Metanephros (tissue), 2 donors: ENCODE measurements at places on chromosomes 5 and 9. TPM values are rescaled to one million over a fixed set of nuclear protein-coding genes. Genes with fewer than 3 reads are reported as not detected.

Gene IL3
- not detected for total RNA-seq

Gene SHOC1
- 1.2 TPM for total RNA-seq

Gene FRMD3
- 16.6 TPM for total RNA-seq

Gene GPR107
- total RNA-seq, result 47.2 TPM

Gene GAPVD1
- total RNA-seq, result 59.5 TPM

Gene KIF4B
- total RNA-seq, result 0.12 TPM

Gene CKMT2
- 62.2 TPM for total RNA-seq

Gene FBP2
- 26.9 TPM for total RNA-seq

Gene PTPN3
- total RNA-seq, result 30.4 TPM

Gene GLRA1
- total RNA-seq, result not detected

Gene TRPM3
- total RNA-seq, result 31.5 TPM

Gene CSF1R
- total RNA-seq, result 39.5 TPM

Gene ARL14EPL
- total RNA-seq, result not detected

Gene SLC36A3
- total RNA-seq, result not detected

Gene SEMA6A
- 56.8 TPM for total RNA-seq

Gene SIT1
- 0.41 TPM for total RNA-seq

Gene RUSC2
- 30.4 TPM for total RNA-seq

Gene AGXT2
- 25.9 TPM for total RNA-seq
